Placental pericyte (primary cell): ENCODE measurements at places on chromosomes 1 and 21. TPM values are rescaled to one million over a fixed set of nuclear protein-coding genes. Genes with fewer than 3 reads are reported as not detected.

Gene TXLNA
- 85.6 and 106 TPM in 2 replicates for total RNA-seq

Gene LY9
- total RNA-seq: not detected in 2 replicates

Gene MTMR11
- 2.6 and 8.3 TPM in 2 replicates for total RNA-seq

Gene PRAMEF15
- not detected in 2 replicates for total RNA-seq

Gene ANKRD65
- under 0.01 and 0.14 TPM in 2 replicates for total RNA-seq

Gene RORC
- total RNA-seq: not detected in 2 replicates

Gene FBXO44
- total RNA-seq: 9.2 and 11.4 TPM in 2 replicates

Gene RGS13
- not detected in 2 replicates for total RNA-seq

Gene SPRR1B
- total RNA-seq: not detected in 2 replicates

Gene SYTL1
- total RNA-seq: 0.44 TPM in 1 of 2 replicates, not detected in the other

Gene HEYL
- total RNA-seq: 0.57 TPM in 1 of 2 replicates, not detected in the other

Gene RNF19B
- 24.5 and 35.9 TPM in 2 replicates for total RNA-seq

Gene TTC39A
- 0.29 and 0.66 TPM in 2 replicates for total RNA-seq

Gene SPRR2F
- total RNA-seq: not detected in 2 replicates

Gene MMP23B
- total RNA-seq: 8.4 and 12.9 TPM in 2 replicates
